Left hindlimb (tissue), 1 donor: ENCODE measurements at places on chromosomes 5 and 9.

DNA sequence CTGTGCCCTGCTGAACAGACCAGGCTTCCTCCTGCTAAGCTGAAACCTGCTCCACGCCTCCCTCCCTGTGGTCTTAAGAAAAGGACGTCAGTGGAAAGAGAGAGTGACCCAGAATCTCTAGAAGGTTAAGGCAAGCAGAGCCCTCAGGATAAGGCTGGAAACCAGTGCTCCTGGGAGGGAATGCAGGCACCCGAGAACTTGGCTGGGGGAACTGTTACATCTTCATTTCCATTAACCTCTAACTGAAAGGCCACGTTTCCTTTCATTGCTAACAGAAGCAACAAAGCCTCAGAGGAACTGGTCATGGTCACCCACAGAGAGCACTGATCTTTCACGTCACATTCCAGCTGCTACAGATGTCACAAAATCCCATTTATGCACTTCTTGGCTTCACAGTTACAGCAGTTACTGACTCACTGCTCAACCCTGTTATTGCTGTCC lies 26.1 kb upstream of the AKNA start:
- no peak for DNase-seq

- DNase-seq: no peak
Observed at GRCh38 chr5:34530637-34531036, 125.5 kb upstream of the RAI14 start.

DNA sequence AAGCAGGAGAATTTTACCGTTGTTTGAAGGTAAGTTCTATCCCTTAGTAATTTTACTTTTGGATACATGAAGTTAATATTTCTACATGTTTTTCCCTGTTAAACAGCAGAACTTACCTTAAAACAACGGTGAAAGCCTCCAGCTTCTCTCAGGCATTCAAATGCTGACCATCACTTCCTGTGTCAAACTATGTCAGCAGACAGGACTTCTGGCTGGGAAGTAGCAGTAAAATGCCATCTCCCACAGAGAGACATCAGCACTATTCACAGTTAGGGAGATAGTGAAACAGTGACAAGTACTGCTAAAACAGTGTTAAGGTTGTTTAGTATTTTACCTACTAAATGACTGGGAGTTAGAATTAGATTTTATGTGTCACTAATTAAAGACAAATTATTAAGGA lies 34.2 kb upstream of the GOLGA1 start:
- DNase-seq: no peak

- DNase-seq: no peak
Observed at GRCh38 chr5:55702598-55703345, 9.4 kb downstream of the SLC38A9 start.

DNA sequence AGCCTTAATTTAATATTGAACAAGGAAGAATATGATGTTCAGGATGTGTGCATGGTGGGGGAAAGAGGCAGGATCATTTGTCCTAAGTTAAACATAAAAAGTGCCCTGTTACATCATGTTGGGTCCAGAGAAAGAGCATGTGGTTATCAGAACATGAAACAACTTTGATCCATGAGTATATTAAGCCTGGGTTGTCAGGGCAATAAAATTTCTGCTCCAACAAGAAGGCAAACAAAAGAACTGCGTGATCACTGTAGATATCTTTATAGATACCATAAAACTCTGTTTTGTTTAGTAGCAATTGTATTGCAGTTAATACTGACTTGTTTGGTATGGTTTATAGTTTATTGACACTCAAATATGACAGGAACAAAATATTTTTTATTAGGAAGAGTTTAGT lies 35.2 kb downstream of the PCA3 start:
- no peak for DNase-seq

DNA sequence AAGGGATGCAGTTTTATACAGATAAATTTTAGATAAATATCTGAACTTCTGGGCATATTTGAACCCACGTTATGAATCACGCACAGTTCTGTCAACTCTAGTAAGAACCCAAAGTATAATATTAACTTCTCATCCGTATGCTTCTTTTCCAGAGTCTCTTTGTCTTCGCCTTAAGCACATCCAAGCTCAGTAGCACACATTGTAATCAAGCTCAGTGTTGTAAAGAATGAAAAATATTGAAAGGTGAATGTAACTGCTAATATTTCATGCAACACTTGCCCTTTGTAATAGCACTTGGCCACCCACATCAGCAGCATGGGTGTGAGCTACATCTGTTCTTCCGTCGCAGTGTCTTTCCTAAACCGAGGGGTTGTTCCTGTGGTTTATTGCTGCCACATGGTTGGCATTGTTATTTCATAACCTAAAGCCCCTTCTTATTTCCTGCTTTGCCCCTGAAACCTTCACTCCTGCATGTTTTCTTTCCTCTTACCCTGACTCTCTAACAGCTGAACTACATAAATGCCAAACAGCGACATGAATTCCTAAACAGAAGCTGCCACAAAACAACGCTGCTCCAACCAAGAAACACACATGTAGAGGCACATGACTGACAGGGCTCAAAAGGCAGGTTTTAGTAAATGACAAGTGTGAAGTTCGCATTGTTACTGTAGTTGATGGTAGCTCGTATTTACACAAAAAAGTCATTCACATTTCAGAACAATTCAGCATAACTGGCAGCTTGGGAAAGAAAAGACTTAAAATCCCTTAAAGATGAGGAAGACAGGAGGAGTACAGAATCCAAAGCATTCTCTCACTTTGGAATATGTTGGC lies 190.1 kb upstream of the MEF2C start:
- DNase-seq: no peak

GRCh38 chr5:126852091-126852571 lies 75.2 kb downstream of the LMNB1 start:
- no peak for DNase-seq

DNA sequence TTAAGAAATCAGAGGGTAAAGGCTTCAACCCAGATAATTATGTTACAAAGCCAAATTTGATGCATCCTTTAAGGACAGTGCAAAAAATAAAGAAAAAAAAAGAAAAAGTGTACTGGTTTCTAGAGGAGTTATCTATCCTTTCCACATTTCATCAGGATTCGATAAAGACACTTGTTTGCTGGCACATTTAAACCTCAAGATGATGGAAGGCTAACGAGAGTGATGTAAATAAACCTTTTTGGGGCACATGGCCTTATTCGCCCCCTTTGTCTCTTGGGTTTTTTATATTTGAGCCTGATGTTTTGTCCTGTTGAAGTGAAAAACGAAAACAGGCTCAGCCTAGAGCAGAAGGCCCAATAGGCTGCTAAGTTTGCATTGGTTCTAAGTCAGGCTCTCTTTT lies 416.5 kb downstream of the TAF11L14 start:
- no peak for DNase-seq

- DNase-seq: no peak
Observed at GRCh38 chr5:612498-613424, 621 bp downstream of the CEP72 start.

- DNase-seq: peak; percentile 60
Observed at GRCh38 chr9:127783111-127784008, 2.5 kb upstream of the CDK9 start.

GRCh38 chr5:28488752-28489151 lies 1450.4 kb upstream of the CDH9 start:
- DNase-seq: no peak

GRCh38 chr5:83469075-83469474 lies 2.5 kb upstream of the VCAN start:
- DNase-seq: no peak

- peak; percentile 58 for DNase-seq
Observed at GRCh38 chr9:76701441-76702039, 62.7 kb upstream of the PCA3 start.

DNA sequence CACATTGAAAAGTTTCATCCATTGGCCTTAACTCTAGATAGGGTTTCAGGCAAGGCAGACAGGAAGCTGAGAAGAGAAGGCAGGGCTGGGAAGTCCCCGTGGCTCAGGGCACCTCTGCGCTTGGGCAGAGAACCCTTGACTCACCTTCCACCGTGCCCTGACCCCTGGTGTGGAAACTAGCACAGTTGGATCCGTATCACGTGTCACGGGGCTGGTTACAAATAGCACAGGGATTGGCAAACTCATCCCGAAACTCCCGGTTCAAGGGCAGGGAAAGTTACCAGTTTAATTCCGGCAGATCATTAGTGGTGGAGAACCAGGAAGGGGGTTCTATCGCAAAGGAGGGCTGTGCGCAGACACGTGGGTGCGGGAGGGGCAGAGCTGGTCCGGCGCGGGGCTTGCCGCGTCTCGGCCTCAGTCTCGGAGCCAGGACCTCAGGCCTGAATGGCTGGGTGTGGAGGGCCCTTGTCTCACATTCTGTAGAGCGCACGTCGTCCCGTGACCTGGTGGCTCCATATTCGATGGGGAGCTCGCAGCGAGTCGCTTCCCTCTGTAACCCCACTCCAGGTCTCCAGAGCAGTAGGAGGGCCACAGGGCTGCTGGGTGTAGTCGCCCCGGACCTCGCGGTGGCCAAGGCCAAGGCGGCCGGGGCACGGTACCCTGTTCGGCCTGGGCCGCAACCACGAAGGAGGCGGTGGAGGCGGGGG lies 771 bp upstream of the TMEM171 start:
- no peak for DNase-seq

GRCh38 chr9:127451608-127451857 lies 223 bp downstream of the LRSAM1 start:
- DNase-seq: no peak

DNA sequence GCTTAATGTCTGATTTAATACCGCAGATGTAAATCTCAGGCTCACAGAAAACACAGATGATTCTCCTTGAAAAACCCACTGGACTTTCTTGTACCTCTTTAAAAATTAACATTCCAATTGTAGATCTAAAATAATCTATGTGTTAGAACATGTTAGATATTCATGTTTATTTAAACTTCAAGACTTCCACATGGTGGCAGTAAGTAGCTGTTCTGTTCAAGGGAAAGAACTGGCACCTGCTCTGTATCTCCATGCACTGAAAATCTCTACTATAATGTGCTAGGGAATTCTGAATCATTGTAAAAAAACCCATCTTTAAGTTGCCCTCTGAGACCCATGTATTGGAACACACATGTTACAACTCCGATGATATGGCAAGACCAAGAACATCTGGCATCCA lies 366.9 kb downstream of the DMRTA1 start:
- no peak for DNase-seq

- DNase-seq: no peak
Observed at GRCh38 chr5:159324986-159325385, 5.3 kb downstream of the IL12B start.

DNA sequence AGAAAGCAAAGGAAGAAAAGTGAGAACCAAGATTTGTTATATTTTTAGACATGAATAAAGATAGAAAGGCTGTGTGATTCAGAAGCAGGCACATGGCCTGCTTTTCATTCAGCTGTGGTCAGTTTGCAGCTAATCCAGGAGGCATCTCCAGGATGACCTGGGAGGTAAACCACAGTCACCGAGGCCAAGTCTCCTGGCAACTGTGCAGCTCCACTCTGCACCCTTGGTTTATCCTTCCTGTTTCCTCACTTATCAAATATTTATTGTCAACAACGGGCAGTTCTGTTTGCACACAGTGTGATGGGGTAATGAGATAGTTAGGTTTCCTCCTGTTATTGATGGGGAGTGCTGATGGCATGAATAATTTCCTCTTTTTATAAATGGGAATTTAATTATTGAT lies 243.0 kb downstream of the PSAT1 start:
- no peak for DNase-seq

GRCh38 chr9:22331533-22331932 lies 115.1 kb upstream of the DMRTA1 start:
- DNase-seq: no peak

- no peak for DNase-seq
Observed at GRCh38 chr9:16868701-16869100, 1.8 kb downstream of the BNC2 start.

DNA sequence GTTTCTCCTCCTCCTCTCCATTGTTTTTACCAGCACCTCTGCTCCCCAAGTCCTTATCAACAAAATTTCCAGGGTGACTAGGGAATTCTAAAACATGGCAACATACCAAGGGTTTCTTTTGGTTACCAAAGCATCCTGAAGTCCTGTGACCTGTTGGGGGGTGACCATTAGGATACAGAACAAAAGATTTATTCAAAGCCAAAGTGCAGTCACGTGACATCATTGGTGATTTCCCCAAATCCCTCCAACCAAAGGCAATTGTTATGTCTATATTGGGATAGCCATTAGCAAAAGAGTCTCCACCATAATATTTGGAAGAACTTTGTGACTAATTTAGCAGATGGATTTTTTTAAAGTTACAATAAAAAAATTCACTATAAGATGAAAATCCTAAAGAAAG lies 168.4 kb downstream of the TRPM6 start:
- no peak for DNase-seq
